ENCODE measurements at places on chromosomes 13 and 19. TPM values are rescaled to one million over a fixed set of nuclear protein-coding genes. Genes with fewer than 3 reads are reported as not detected.
A peak's percentile ranks its signal among the peaks of the same experiment; 100 is the strongest.

The PSG5 gene
- not detected for total RNA-seq

- no peak for DNase-seq
Measured at GRCh38 chr13:71255633-71256032, 611.4 kb downstream of the DACH1 start.

DNA sequence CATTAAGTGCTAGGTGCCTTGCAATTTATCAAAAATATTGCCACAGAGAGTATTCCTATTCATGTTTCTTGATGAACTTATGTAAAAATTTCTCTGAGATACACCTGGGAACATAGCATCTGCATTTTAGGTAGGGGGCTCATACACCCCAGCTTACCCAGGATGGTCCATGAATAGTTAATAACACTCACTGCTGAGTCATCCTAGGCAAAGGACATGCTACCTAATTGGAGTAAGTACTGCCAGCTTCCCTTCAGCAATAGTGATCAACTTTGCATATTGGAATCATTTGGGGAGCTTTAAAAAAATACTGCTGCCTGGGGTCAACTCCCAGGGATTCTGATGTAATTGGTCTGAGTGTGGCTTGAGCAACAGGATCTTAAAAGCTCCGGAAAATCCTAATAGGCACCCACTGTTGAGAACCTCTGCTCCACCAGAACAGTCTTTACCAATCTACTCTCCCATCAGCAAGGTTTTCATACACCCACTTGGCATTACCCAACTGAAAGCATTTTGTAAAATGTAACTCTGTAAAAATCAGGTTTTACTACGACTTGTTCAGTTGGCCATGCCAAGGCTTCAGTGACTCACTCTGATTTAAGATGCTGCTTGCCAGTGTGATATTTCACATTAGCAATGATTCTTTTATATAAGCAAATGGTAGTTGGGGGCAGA is 67.2 kb upstream of the FNDC3A start:
- no peak for DNase-seq

DNA sequence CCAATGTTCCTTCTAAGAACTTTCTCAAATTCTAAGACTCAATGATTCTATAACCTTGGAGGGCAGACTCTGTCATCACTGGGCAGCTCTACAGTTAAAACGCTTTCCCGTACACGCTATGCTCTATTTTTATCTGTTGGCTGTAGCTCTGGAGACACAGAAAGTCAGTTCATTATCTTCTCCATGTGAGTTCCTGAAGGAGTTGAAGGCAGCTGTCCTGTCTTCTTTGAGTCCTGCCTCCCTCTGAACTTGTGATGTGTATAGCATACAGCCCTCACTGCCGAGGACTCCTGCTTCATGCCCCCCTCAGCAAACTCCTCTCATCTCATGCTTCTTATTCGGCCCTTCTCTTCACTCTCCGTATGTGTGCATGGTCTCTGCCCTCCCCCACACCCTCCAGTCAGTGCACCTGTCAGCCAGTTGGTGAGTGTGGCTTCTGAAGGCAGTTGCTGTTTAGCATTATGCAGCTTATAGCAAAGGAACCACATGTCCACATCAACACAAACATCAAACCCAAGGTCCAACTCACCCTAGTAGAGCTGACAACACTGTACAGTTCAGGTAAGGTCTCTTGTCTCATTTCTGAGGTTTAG is 504.9 kb downstream of the DIAPH3 start:
- DNase-seq = no peak

DNA sequence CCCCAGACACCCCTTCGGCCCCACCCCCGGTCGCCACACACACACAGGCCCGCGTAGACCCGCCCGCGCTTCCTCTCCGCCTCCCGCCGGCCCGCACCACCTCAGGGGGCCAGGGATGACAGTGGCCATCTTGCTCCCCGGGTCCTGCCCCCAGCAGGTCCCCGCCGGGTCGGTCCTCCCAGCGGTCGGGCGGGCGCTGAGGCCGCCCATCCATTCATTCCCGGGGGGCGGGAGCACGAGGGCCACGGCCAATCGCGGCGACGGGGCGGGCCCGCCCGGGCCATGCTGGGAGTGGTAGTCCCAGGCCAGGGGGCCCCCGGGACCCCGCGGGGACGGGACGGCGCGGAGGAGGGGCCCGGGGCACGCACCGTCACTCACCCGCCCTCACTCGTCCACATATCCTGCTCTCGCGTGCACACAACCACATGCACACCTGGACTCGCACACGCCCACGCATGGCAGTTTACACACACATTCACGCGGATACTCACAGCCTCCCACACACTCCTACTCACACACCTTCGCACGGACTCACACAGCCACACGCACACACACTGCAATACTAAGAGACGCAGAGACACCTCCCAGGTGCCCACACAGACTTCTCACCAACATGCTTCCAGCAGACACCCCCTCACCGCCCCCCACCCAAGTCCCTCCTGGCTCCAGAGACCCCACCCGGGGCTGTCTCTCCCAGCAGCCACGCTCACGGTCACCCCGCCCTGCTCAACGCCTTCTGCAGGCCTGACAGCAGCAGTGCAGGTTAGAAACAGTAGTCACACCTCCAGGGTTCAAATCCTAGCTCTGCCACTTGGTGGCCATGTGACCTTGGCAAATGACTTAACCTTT is at the start of gene DPF1:
Gene DPF1 (minus strand): TSS at position 209 of the 849 bp plus-strand sequence. CDS start 80 bp downstream, at position 129.
- DNase-seq = peak; percentile 51

DNA sequence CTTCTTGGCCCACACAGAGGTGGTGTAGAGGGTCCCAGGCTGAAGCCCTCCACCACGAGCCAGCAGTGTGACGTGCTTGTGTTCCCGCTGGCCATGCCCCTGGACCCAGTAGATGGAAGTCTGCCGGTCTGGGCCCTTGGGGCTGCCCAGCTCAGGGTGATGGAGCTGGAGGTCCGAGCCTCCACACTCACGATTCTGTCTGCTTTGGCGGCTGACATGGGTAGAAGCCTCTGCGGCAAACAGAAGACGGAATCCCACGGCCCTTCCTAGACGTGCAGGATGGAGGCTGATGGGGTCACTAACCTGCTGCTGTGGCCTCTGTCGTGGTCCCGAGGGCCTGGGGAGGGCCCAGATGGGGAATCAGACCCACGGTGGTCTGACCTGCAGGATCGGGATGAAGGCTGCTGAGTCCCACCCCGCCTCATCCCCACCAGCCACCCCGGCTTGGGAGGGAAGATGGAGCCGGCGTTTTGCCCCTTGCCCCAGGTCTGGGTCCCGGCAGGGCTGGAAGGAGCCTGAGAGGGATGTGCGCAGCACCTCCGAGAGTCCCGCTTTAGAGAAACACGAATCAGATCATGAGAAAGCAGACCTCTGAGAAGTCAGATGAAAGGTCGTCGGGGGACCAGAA is 4.4 kb downstream of the TMEM86B start:
- no peak for DNase-seq
